ENCODE measurements at places on chromosomes 16 and 17.

GRCh38 chr16:2828876-2829430 lies 1.1 kb upstream of the ZG16B start:
- DNase-seq = no peak

- DNase-seq = no peak
Observed at GRCh38 chr17:60065136-60065535, 13.6 kb downstream of the HEATR6 start.

DNA sequence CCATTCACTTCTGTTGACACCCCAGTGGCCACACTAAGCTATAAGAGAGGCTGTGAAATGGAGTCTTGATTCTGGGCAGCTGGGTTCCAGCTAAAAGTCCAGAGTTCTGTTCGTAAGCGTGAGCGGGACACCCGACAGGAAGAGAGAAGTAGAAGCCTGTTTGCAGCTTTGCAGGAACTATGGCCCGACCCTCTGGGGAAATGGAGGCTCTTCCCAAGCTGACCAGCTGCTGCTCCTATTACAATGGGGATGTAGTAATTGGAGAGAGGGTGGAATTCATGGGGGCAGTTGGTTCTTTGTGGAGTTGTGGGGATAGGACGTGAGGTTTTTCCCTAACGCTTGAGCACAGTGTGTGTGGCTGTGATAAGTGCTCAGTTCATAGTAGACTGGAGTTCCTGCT lies 28.4 kb downstream of the UBALD1 start:
- DNase-seq = no peak

GRCh38 chr17:42950044-42950783 lies 14.0 kb downstream of the AARSD1 start:
- DNase-seq = no peak

DNA sequence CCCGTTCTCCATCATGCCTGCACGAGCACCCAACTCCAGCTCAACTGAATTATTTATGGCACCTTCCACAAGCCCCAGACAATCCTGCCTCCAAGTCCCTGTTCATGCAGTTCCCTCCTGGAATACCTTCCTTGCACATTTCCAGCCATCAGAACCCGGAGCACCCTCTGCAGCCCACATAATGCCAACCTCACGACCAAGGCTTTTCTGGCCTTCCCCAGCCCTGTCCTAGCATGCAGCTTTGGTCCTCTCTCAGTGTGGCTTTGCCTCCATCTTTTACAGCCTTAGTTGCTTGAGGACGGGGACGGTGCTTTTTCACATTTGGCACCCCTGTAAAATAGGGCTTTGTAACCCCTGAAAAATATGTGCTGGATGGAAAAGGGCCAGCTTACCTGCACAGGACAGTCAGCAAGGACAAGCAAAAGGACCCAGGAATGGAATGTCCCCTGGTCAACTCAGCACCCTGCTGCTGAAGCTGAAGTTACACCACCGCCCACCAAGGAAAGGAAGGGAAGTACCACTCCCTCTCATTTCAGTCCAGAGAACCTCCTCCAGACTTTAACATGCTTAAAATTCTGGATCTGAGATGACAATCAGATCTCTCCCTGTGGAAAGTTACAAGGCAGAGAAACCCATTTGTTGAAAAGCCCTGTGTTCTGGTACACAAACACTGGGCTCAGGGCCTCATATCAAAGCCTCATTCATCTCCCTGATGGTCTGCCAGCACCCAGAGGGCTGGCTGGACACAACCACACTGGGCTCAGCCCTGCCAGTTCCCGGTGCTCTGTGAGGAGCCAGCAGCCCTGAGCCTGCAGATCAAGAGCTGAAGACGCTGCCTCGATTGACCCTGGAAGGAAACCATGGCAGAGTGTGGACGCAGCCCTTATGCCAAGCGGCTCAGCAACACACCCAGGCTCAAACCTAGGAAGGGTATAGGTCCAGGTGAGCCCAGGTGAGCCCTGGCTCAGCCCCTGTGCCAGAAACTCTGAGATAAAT lies 2.9 kb downstream of the SLC39A11 start:
- no peak for DNase-seq

DNA sequence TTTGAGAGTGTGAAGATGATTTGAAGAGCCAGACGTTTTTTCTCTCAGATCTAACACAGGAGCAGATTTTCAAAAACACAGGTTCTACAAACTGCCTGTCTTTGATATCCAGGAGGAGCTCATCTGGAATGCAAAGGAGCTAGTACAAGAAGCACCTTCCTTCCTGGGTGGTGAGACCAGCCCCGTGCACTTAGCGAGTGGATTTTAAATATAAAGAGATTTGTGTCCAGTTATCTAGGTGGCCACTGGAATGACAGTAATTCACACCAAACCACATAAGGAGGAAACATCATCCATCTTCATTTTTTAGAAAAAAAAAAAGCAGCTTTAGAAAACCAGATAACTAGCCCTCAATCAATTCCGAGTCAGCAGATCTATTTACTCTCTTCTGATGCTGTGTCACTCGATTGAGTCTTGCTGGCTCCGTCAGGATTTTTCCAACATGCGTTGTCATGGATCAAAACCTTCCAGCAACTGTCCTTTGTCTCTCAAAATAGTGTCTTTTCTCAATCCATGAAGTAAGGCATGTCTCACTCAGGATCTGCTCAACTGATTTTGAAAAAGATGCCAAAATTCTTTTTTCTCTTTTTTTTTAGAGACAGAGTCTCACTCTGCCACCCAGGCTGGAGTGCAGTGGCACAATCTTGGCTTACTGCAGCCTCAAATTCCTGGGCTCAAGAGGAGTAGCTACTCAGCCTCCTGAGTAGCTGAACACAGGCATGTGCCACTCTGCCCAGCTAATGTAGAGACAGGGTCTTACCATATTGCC lies 451.2 kb upstream of the PSMD7 start:
- DNase-seq = no peak

Measured in WTC11 (cell line).